Cerebellar nuclear complex (tissue), 1 donor: ENCODE measurements at places on chromosomes 4 and X.

DNA sequence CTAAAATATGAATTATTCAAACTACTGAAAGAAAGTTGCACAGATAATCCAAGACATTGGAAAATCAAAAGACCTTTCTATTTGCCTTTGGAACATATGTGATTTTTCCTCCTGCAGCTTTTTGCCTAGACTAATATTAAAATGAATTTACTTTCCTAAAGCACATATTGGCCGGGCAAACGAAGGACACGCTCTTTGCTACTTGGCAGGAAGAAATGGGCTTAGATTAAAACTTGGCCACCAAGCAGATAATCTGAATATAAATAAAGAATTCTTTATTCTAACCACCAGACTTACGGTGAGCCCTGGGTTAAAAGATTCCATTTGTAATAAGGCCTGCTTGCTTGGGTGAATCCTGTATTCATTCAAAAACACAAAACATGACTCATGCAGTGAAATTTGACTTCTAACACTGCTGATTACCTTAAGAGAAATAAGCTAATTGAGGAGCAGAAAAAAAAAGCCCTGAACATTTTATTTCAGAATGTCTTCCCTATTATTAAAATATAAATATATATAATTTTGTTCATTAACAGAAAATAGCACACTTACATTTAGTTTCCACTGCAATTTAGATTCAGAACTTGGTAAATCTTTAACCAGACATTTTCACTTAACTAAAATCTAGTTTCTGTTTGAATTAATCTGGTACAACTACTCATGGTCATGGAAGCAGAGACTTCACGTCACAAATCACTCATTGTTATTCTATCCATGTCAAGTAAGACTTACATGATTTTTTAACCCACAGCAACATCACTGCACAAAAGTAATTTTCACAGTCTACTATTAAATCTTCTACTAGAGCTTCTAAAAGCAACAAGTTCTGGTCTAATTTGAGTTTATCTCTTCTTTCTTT, 116.1 kb upstream of the PLAC1 start:
- DNase-seq: no peak

DNA sequence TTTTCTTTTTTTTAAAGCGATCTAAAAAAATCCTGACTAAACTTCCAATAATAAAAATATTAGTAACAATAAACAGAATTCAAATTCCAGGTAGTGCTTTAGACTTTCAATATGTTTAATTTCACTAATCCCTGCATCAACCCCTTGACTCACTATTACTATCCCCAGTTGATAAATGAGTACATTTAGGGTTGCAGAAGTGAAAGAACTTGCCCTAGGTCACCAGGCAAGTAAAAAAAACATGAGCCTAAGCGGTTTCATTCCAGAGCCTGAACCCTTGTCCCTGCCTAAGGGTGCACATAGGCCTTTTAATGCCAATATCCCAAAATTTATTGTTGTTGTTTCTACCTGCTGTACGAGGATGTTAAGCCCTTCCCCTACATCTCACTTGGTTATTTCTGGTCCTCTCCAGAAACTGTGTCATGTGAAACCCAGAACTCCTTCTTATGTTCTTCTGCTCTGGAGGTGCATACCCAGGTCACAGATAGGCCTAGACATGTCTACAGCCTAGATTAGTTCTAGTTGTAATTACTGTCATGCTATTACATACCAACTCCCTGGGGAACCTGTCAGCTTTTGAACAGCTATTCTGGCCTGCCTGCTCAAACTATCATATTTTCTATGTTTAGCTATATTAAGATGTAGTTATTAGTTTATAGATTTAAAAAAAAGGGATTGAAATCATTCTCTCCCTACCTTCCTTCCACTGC, 244.5 kb upstream of the PITX2 start:
- DNase-seq: no peak

GRCh38 chr4:1043651-1044468, 32.4 kb downstream of the FGFRL1 start:
- DNase-seq: no peak

GRCh38 chr4:184896868-184897715, 71.3 kb upstream of the ACSL1 start:
- DNase-seq: no peak

- no peak for DNase-seq
Measured at GRCh38 chr4:79472693-79473438, 64.8 kb upstream of the GK2 start.

GRCh38 chrX:64187762-64188150, 17.8 kb downstream of the AMER1 start:
- DNase-seq: no peak

DNA sequence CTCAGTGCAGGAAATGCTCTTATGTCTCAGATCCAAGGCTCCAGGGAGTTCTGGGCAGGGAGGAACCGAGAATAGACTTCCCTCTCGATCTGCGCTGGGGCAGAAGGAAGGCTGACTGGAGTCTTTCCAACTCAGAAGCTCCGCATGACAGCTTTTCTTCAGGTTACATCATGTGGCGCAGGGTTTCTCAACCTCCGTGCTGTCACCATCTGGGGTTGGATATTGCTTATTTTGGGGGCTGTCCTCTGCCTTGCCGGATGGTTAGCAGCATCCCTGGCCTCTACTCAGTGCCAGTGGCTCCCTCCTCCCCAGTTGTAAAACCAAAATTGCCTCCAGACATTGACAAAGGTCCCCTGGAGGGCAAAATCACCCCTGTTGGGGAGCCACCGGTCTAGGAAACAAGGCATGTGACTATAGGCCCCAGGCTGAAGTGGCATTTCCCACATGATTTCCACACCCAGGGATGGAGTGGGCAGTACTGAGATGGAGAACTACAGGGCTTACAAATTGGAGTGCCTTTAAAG, 21.4 kb downstream of the REELD1 start:
- no peak for DNase-seq

GRCh38 chr4:150682126-150682525, 100.2 kb downstream of the MAB21L2 start:
- DNase-seq: no peak

- no peak for DNase-seq
Measured at GRCh38 chrX:13691841-13692371, 3.0 kb downstream of the RAB9A start.

DNA sequence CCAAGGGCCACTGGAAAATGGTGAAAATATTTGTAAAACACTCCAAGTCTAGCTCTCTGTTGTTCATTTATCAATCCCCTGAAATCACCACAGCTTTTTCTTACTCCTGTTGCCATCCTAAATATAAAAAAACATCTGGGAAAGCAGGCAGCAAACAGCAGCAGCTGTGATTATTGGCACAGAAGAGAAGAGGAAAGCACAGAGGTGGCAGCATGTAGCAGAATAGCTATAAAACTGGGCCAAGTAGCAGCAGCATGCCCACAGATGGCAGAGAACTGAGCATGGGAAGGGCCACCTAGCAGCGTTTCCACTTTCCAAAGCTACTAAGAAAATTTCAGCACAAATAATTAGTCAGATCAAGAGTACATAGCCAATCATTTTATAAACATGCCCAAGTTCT, 307.2 kb downstream of the SLC7A11 start:
- DNase-seq: no peak

- no peak for DNase-seq
Measured at GRCh38 chr4:152255437-152255836, 280.5 kb downstream of the FBXW7 start.
